Activated CD4-positive, alpha-beta memory T cell treated with anti-CD3 and anti-CD28 coated beads for 36 hours (primary cell): ENCODE measurements at places on chromosomes 2 and 18. TPM values are rescaled to one million over a fixed set of nuclear protein-coding genes. Genes with fewer than 3 reads are reported as not detected.

ABCG8 gene
- not detected for total RNA-seq

DSG3 gene
- total RNA-seq = not detected

NOSTRIN gene
- total RNA-seq = not detected

DSC3 gene
- not detected for total RNA-seq

ZAP70 gene
- total RNA-seq = 160 TPM

BCL11A gene
- total RNA-seq = not detected

CCDC148 gene
- total RNA-seq = 0.29 TPM

APOB gene
- not detected for total RNA-seq

OSR1 gene
- total RNA-seq = not detected

SLC9A4 gene
- 0.10 TPM for total RNA-seq

ACVR1C gene
- total RNA-seq = 1.3 TPM

CWC22 gene
- total RNA-seq = 21.1 TPM

ST6GAL2 gene
- total RNA-seq = not detected

CCBE1 gene
- total RNA-seq = not detected

LCT gene
- 0.05 TPM for total RNA-seq

ERICH2 gene
- total RNA-seq = not detected

ASXL3 gene
- not detected for total RNA-seq

TOGARAM2 gene
- 9.6 TPM for total RNA-seq

CD8B gene
- total RNA-seq = 0.57 TPM

PTPRM gene
- 8.6 TPM for total RNA-seq

GYPC gene
- 123 TPM for total RNA-seq

DLX1 gene
- total RNA-seq = not detected

RGPD6 gene
- 5.1 TPM for total RNA-seq

COX5B gene
- total RNA-seq = 215 TPM

TUBA4A gene
- 219 TPM for total RNA-seq

XDH gene
- not detected for total RNA-seq

SLC14A1 gene
- total RNA-seq = 0.80 TPM

RAB27B gene
- 0.22 TPM for total RNA-seq

SLC40A1 gene
- 4.8 TPM for total RNA-seq

FOXI3 gene
- total RNA-seq = not detected

TPO gene
- total RNA-seq = not detected

PROKR1 gene
- not detected for total RNA-seq

GATA6 gene
- 0.10 TPM for total RNA-seq

SETBP1 gene
- 6.4 TPM for total RNA-seq

MAP3K20 gene
- 6.5 TPM for total RNA-seq

LRRTM1 gene
- not detected for total RNA-seq

MAL gene
- 63.6 TPM for total RNA-seq

SLC9A2 gene
- not detected for total RNA-seq

HTR2B gene
- total RNA-seq = not detected

GRB14 gene
- not detected for total RNA-seq

BOLL gene
- not detected for total RNA-seq
